Hematopoietic multipotent progenitor cell treated with erythropoietin and hydrocortisone succinate and interleukin-3 and kit ligand, for 4 days (in vitro differentiated cells): ENCODE measurements at places on chromosomes 5 and 9.

GRCh38 chr5:10573487-10574145, 9.7 kb downstream of the ANKRD33B start:
- DNase-seq = no peak

- no peak for DNase-seq
These were observed 306.7 kb downstream of the DTWD2 start for GRCh38 chr5:118681655-118682054.

- DNase-seq = no peak
These were observed 586.4 kb downstream of the TLE4 start for GRCh38 chr9:80158131-80158530.

GRCh38 chr5:83554133-83554532, 82.6 kb downstream of the VCAN start:
- DNase-seq = no peak

DNA sequence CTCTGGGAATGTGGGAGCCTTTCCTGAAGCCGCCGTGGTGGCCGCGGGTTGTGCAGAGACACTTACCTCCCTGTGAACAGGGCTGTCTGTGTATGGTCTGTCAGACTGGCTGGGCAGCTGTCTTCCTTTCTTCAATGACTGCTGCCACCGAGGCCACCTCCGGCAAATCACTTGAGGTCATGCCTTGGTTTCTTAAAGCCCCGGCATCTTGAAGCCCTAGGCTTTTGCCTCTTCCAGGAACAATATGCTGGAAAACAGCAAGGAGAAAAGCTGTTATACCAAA, 79.5 kb upstream of the ZSWIM6 start:
- no peak for DNase-seq

- no peak for DNase-seq
These were observed 28.7 kb downstream of the DNM1 start for GRCh38 chr9:128231638-128232527.

GRCh38 chr5:133947431-133947841, 21.0 kb downstream of the C5orf15 start:
- no peak for DNase-seq

- no peak for DNase-seq
These were observed 144.7 kb downstream of the SSBP2 start for GRCh38 chr5:81606150-81606549.

- DNase-seq = no peak
These were observed 258.6 kb downstream of the TLE1 start for GRCh38 chr9:81430727-81431126.

DNA sequence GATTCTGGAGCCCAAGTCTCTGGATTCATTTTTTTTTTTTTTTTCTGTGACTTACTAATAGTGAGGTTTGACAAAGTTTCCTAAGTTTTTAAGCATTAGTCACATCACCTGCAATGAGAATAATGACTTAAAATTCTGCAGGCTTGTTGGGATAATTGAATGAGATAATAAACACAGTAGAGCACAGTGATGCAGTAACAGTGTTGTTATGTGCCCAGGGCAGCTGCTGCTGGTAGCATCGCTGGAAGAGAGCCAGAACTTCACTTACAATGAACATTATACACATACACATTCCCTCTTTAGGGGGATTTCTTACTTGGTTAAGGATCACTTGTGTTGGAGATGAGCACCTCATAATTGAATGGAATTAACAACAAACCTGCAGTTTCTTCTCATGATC, 78.9 kb downstream of the ALDH7A1 start:
- no peak for DNase-seq
